Fibroblast of upper back skin (primary cell): ENCODE measurements at places on chromosomes 3 and 15.
A peak's percentile ranks its signal among the peaks of the same experiment; 100 is the strongest.

DNA sequence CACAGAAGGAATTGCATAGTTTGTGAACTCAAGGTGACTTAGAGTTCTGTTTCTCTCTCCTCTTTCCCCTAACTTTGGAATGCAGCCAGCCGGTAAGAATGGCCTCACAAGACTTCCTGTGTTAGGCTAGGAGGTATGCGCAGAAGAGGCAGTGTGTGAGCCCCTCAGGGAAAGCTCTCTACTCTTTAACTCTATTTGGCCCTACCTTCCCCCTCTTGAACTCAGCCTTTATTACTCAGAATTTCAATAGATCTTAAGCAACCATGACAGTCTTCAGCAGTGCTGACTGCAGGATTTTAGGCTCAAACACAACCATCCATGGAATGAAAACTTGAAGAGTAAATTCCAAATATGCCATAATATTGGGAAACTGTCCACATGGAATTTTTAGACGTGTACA is 209.5 kb downstream of the DTWD1 start:
- DNase-seq = peak; percentile 89

DNA sequence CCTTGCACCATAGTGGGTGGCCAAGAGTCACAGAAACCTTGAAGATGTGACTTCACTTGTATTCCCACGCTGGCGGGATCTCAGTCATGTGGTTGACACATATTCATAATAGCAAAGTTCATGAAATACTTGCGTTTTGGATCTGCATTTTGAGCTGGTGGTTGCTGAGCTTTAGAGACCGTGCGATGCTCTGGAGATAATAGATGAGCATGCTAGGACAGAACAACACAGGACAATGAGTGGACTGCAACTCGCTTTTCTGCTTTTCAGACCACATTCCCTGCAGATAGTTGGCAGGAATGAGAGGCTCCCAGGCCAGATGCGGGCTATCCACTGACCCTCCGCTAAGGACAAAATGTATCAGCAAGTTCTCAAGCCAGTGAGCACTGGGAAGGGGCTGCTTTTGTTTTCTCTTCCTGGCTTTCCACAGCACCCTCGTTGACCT is 13.8 kb upstream of the STARD5 start:
- DNase-seq = no peak

- no peak for DNase-seq
These were observed 77.5 kb downstream of the RPLP1 start for GRCh38 chr15:69529961-69530633.

- DNase-seq = no peak
These were observed 196.1 kb downstream of the ZNF621 start for GRCh38 chr3:40720863-40721262.

DNA sequence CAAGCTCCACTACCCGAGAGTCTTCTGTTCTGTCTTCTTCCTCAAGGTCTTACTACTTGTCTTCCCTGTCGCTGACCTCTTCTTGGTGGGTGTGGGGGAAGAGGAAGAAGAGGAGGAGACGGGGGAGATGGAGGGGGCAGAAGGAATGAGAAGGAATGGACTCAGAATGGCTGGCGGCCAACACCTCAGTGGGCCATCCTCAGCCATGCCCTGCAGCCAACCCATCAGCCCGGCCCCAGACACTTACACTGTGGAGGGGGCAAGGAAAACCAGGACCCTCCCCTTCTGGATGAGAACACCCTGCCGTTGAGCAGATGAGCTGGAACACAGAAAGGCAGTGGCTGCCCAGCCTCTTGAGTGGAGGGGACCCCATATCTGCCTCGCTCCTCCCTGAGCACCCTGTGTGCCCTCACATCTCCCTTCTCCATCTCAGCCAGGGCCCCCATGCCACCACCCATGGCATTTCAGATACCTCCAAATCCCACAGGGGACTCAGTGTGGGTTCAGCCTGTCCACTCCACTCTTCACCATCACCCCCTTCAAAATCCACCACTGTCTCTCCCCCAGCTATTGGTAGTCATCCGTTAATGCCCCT is 45.5 kb upstream of the PRR23E start:
- DNase-seq = no peak

GRCh38 chr3:116757315-116757714 is 47.7 kb downstream of the TUSC7 start:
- DNase-seq = no peak

DNA sequence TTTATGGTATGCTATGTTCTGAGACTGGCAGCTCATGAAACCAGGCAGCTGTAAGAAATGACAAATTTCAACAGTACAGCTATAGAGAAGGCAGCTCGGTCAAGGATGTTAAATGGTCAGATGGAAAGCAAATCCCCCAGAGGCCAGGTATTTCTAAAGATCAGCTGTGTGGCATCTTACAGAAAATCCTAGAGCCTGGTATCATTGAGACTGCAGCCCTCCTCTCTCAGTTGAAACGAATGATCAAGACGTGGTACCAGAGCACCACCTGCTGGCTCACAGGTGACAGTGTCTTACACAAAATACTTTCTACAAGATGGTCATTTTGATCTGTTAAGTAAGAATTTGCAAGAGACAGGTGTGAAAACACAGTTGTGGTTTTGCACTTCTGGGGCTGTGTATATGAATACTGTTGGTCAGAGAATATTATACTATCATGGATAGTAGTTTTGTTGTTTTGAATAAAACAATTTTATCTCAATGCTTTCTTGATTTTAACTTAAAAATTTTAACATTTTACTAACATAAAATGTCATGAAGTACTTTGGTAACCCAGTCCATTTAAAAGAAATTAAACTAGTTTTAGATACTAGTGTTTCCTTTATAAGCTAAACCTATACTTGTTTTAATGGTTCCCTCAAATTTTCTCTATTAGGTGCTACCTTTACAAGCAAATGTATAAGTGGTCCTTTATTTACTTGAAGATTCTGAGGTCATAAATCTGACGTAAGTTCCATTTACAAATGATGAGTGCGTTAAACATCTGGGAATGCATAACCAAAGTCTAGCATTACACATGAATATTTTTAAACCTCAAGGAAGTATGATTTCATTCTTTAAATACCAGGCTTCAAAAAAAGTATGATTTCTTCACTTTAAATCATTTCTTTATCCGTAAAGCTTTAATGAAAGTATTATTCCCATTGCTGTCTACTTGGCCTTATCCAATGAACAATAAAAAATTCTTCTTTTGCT is 121.8 kb downstream of the PDZRN3 start:
- DNase-seq = peak; percentile 93

GRCh38 chr15:45265506-45265905 is 13.5 kb downstream of the SLC28A2 start:
- no peak for DNase-seq

DNA sequence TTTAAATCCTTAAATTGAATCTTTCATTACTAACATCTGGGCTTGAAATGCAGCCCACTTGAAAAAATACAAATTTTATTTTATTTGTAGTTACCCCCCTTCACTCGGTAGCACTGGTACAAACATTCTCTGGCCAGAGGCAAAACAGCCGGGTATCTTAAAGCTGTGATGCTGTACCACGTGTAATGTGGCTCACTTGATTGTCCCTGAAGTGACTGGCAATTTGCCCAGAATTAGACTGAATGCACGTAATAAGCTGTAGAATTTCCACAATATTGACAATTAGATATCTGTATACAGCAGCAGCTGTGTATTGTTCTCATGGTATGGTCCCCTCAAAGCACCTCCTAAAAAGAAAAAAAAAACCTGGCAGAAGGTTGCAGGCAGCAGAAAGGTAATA is 192.8 kb upstream of the TBC1D5 start:
- no peak for DNase-seq

DNA sequence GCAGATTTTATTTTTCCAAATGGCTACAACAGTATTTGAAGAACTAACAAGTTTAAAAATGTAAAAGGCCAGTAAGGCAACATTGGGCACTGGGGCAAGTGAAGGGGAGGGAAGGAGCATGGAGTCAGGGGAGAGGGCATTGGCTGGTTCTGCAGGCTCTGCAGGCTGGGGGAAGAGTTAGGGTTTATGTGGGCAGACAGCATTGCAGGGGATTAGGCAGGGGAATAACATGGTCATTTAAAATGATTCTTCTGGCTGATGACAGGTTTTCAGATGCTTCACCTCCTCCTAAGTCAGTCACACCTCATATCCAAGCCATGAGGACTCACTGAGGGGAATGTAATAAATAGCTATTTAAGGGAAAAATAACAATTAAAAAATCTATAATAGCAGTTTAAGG is 52.6 kb downstream of the BTD start:
- peak; percentile 51 for DNase-seq

DNA sequence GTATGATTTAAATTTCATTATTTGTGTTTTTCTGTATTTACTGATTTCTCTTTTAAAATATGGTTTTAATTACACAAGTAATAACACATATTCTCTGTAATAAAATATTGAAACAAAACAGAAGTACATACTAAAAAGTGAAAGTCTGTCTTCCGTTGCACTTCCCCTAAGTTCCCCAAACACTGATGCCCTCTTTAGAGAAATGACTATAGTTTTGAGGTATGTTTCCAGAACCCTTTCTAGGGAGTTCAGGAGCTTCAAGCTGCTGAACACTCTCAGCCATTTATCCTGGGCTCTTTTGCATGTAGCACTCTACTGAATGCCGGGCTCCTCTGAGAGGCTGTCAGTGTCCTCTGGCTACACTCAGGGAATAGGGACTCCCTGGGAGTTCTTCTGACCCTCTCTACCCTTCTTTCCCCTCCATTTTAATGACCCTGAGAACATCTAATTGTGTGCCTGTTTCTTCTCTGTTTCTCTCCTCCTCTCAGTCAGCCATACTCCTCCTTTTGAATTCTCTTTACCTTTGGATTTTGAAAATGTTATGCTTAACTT is 60.4 kb upstream of the KCNAB1 start:
- DNase-seq = no peak

DNA sequence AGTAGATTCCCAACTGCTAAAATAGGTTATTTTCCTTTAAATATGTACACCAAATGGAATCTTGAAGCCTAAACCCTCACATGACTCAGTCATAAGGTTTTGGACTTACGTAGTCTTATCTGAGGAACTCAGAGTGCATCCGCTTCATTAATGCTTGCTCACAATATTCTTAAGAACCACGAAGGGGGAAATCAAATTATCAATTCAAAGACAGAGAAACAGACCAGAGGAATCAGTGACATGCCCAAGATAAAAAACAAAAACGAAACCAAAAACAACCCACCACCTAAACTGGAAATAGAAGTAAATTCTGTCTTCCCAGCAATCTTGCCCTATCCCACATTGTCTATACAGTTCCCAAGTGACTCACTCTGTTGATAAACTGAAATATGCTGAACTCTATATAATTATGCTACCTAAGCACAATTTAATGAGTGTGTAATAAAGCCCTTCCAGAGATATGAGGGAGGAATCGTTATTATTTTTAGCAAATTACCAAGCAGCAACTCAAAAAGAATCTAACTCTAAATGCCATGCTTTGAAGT is 135.4 kb upstream of the CBLB start:
- peak; percentile 43 for DNase-seq

- peak; percentile 36 for DNase-seq
These were observed 18.4 kb downstream of the SPATA12 start for GRCh38 chr3:57078635-57079473.

GRCh38 chr3:62670351-62670750 is 204.9 kb downstream of the CADPS start:
- DNase-seq = no peak

DNA sequence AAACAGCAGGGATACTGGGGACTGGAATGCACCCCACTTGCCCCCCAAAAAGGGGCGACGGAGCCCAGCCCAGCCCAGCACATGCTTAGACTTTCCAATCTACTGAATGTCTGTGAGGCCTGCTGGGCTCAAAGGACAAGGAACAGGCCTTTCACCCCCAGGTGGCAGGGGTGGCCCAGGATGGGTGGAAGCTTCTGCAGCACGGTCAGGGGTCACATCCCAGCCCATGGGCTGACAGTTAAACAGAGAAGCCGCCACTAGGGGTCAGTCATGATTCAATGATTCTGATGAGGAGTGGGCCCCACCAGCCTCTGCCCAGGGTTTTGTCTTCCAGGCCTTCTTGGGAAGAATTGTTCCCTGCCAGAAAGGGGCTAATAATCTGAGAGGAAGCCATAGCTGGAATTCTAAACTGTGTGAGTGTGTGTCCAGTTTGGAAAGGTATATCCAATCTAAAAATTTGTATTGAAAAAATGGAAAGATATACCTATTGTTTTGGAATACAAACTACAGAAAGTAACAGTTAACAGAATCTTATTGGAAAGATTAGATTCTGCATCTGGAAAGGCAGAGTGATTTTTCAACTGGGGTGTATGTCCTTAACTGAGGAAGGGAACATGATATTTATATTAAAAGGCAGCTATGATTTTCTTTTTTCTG is 2.2 kb downstream of the CHRNB4 start:
- peak; percentile 41 for DNase-seq

DNA sequence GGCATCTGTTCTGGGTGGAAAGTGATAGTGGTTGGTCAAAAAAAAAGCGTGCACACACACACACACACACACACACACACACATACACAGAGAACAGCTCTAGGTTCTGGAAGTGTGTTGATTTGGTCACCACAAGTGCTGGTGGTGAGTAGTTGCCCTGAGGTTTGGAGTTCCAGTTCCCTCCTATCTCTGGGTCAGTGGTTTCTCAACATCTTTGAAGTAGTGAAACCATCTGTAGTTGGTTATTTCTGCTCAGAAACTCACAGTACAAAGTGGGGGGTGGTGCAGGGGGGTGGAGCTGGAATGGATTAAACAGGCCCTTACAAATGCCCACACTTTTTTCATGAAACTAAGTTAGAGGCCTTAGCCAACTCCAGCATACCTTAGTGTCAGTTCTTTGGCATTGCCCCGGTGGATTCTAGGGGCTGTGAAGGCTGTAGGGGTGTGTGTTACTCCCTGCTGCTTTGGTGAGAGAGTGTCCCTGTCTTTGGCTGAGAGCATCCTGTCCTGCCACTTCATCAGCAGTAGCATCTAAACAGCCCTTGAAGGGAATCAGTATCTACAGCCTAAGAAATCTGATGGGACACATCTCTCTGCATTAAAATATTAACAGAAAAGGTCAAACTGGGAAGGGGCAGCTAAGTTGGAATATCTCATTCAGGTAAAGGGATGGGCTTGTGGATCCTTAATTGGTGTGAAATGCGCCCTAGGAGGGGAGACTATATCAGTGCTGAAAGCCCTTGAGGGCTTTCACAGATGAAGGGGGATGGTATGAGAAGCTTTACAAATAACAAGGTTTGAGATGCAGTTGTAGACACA is 20.6 kb downstream of the SMAD3 start:
- peak; percentile 94 for DNase-seq

- no peak for DNase-seq
These were observed 665.6 kb upstream of the NECTIN3 start for GRCh38 chr3:110405830-110406585.

GRCh38 chr3:56477646-56478045 is 9.4 kb upstream of the ERC2 start:
- DNase-seq = no peak

DNA sequence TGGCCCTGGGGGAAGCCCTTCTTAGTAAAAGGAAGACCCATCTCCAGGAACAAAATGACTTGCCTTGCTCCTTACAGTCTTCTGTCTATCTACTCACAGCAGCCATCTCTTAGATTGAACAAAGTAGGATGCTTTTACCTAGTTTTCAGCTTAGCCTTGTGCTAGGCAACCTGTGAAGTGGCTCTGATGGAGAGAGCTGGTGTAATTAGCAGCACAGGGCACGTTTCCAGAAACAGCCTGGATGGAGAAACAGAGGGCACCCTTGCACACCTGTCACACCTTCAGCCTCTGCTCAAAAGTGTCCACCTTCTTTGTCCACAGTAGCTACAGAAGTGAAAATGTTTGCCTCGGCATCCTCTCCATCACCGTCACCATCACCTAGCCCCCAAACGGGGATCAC is 292.9 kb downstream of the RORA start:
- DNase-seq = no peak

- no peak for DNase-seq
These were observed 449.9 kb downstream of the FGF12 start for GRCh38 chr3:192277477-192277876.
